ENCODE measurements at places on chromosomes 6 and 20.

GRCh38 chr6:166494101-166494441, 92.4 kb downstream of the RAMACL start:
- no peak for DNase-seq

- peak; percentile 15 for DNase-seq
Observed at GRCh38 chr6:170444056-170444591, 109.0 kb downstream of the PSMB1 start.

GRCh38 chr6:117477988-117478852, 4.3 kb upstream of the DCBLD1 start:
- no peak for DNase-seq

- DNase-seq = no peak
Observed at GRCh38 chr20:39879296-39879695, 809.7 kb downstream of the MAFB start.

GRCh38 chr20:49859011-49859410, 46.4 kb downstream of the SLC9A8 start:
- no peak for DNase-seq

- no peak for DNase-seq
Observed at GRCh38 chr6:170435766-170436165, 117.3 kb downstream of the PSMB1 start.

Data from stimulated activated CD8-positive, alpha-beta memory T cell treated with anti-CD3 and anti-CD28 coated beads, Interleukin-2, amount 100 ng/mL, for 1 hour (primary cell).